Stimulated activated CD8-positive, alpha-beta memory T cell treated with anti-CD3 and anti-CD28 coated beads, Interleukin-15, amount 100 ng/mL, for 24 hours (primary cell): ENCODE measurements at places on chromosomes 7 and 10.

GRCh38 chr7:51229106-51229537 lies 87.5 kb downstream of the COBL start:
- DNase-seq, result no peak

GRCh38 chr7:151372612-151373265 lies 31.1 kb downstream of the NUB1 start:
- DNase-seq, result no peak

DNA sequence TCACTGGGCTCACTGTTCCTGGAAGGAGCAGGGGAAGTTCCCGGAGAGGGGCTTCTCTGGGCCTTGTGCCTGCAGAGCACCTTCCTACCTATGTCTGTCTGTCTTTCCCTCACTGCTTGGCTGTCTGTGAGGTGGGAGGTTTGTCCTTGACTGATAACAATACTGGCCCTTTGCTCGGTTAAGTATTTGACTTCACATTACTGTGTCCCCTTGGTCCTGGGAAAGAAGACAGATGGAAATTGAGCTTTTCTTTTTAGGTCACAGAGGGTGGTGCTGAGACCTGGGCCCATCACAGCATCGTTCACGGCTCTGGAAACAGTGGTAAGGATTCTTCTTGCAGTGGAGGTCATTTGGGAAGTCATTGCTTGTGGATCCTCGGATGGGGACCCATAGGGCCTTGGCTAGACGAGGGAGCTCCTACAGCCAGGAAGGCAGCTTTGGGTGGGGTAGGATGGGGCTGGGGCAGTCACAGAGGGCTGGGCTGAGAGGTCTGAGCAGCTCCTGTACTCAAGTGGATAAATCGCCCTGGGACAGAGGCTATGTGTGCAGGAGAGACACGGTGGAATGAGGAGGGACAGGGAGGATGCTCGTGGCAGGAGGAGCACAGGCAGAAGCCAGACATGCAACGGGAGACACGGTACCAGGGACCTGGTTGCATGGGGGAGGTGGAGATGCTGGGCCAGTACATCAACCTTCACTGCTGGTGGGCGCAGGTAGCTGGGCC lies 450.2 kb downstream of the PLXNA4 start:
- DNase-seq, result no peak

- DNase-seq, result no peak
Measured at GRCh38 chr7:22872096-22872807, 49.6 kb upstream of the TOMM7 start.

DNA sequence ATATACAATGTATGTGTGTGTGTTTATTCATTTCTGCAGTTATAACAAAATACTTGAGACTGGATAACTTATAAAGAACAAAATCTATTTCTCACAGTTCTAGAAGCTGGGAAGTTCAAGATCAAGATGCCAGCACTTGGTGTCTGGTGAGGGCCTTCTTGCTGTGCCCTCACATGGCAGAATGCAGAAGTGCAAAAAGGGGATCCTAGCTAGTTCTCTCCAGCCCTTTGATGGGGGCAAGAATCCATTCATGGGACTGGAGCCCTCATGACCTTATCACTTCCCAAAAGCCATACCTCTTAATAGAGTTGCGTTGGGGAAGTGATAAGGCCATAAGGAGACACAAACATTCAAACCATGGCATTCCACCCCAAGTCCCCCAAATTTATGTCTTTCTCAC lies 8.4 kb downstream of the GRB10 start:
- no peak for DNase-seq

- DNase-seq, result no peak
Measured at GRCh38 chr10:49141541-49142332, 7.9 kb upstream of the FAM170B start.

DNA sequence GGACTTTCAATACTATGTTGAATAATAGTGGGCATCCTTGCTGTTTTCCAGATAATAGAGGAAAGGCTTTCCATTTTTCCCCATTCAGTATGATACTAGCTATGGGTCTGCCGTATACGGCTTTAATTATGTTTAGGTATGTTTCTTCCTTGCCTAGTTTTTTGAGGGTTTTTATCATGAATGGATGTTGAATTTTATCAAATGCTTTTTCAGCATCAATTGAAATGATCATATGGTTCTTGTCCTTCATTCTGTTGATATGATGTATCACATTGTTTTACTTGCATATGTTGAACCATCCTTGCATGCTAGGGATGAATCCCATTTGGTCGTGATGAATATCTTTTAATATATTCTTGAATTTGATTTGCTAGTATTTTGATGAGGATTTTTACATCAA lies 9.2 kb upstream of the RP9 start:
- DNase-seq, result no peak

GRCh38 chr7:79298145-79298760 lies 155.2 kb downstream of the MAGI2 start:
- DNase-seq, result no peak

DNA sequence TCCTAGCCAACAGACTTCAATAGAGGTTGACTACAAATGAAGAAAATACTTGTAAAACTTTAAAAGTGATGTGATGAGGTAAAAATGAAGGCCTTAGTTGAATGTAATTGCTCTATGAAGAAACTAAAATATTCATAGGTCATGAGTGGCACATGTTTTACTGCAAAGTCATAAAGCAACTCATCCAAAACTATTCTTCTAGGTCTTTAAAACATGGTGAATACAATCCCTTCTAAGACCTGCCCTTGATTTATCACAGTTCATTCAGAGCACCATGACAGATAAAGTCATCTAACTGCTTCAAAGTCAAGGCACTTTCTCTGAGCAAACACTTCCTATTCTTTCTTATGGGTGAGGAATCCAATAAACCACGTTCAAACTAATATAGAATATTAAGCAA lies 713.5 kb downstream of the SORCS1 start:
- DNase-seq, result no peak

- DNase-seq, result peak; percentile 19
Measured at GRCh38 chr7:98831641-98832221, 38.1 kb downstream of the TMEM130 start.

- no peak for DNase-seq
Measured at GRCh38 chr7:25308906-25309705, 80.8 kb upstream of the NPVF start.

DNA sequence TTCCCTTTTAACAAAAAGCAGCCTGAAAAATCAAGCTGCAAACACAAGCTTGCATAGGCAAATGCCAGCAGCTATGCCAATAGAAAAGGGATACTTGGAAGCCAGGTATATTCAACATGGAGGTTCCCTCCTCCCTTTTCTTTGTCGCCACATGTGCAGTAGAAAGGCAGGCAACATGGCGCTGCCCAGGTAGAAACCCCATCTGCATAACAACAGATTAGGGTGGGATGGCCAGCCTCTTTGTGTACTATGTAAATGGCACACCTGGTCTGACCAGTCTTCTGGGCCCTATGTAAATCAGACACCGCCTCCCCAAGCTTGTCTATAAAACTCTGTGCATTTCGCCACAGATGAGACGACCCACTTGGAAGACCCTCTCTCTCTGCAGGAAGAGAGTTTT lies 58.1 kb downstream of the CCDC3 start:
- DNase-seq, result no peak

DNA sequence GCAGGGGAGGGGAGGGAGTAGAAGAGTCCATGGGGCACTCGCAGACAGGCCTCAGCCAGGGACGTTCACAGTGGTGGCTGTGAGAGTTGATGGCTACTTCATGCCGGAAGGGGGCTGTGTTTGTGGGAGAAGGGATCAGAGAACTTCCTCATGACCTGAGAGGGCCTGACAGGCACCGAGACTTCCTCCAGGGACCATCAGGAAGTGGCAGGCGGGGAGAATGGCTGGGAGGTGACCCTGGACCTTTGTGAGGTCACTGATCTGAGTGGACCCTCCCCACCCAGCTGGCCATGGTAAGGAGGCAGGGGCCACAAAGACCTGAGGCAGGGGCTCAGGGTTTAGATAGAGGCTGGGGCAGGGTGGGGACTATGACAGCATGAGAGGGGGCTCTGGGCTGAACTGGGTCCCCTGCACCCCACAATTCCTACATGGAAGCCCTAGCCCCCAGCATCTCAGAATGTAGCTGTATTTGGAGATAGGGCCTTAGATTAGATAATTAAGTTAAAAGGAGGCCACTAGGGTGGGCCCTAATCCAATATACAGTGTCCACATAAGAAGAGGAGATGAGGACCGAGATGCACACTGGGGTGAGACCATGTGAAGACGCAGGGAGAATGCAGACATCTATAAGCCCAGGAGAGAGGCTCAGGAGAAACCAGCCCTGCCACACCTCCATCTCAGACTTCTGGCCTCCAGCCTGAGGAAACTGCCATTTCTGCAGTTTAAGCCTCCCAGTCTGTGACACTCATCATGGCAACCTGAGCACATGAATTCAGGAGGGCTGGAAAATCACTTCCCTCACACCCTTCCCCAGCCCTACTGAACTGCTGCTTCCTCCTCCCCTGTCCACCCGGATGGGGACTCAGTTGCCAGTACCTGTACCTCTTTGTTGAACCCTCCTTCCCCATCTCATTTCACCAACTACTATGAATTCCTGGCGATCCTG lies 273.9 kb upstream of the ZNF32 start:
- DNase-seq, result no peak

- DNase-seq, result no peak
Measured at GRCh38 chr10:87656431-87657072, 3.1 kb upstream of the PAPSS2 start.

DNA sequence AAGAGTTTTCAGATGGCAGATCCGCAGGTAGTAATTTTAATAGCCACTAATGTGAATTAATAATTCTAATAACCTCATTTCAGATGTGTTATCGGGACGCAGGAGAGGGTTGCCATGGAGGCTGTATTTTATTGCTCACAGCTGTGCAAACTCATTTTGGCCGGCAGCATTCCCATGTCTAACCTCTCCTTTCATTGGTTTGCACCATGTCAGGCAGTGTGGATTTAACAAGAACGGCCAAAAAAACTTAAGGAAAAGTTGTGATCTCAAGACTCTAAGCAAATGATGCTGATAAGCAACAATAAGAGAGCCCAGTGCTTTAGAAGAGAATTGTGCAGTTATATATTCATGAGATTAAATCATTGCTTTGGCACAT lies 88.7 kb upstream of the NRP1 start:
- no peak for DNase-seq

GRCh38 chr7:29154076-29154475 lies 7.7 kb upstream of the CPVL start:
- DNase-seq, result no peak

GRCh38 chr10:13712476-13712836 lies 125.7 kb downstream of the PRPF18 start:
- DNase-seq, result no peak

- DNase-seq, result no peak
Measured at GRCh38 chr10:15704581-15704968, 15.1 kb downstream of the ITGA8 start.

- DNase-seq, result no peak
Measured at GRCh38 chr7:26723129-26723528, 141.3 kb downstream of the SKAP2 start.
